NCI-H1092 treated with DMSO at 0.1 percent for 48 hours (cell line): ENCODE measurements at places on chromosomes 13 and 19.

DNA sequence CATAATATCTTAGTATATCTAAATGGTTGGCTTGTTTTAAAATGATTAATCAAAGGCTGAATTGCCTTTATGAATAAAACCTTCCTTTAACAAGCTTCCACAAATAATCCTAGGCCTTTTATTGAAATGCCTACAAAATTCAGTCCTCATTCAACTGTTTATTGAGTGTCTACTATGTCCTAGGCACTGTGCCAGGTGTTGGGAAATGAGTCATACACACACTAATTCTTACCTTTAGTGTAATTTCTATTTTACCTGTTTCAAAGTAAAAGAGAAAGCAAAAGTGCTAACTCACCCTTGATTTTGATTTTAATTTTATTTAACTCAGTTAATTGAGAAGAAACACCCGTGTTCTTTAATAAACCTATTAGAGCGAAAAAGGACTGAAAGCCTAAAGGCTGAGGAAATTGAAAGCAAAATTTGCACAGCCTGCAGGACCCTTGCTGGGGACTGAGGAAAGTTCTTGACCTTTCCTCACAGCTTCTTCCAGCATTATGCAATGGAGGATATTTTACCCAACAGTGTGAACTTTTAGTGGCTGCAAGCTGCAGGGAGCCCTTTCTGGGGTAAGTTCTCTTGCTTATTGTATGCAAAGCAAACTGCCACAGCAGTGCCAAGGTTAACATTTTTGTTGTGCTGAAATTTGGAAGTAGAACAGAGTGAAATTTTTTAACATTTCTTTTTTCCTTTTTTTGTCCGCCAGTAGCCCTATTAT lies 83.1 kb downstream of the B3GLCT start:
- DNase-seq: no peak

DNA sequence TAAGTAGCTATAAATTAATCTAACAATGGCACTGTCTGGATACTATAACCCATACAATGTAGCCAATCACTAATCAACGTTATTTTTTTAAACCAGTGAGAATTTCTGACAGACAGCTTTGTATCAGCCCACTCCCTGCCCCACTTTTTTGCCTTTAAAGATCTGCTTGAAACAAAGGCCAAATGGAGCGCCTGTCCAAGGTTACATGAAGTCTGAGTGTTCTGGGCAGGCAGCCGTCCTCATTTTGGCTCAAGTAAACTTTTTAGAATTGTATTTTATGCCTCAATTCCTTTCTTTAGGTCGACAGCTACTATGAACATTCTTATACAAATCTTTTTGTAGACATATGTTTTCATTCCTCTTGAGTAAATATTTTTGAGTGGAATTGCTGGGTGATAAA lies 6.2 kb downstream of the IFT88 start:
- no peak for DNase-seq

- DNase-seq: no peak
Measured at GRCh38 chr19:682678-683320, 6.6 kb downstream of the FSTL3 start.

- DNase-seq: no peak
Measured at GRCh38 chr19:371501-372168, 27.0 kb upstream of the MIER2 start.

GRCh38 chr13:39422845-39423565 lies 180.0 kb downstream of the LHFPL6 start:
- DNase-seq: no peak

GRCh38 chr13:39676315-39676876 lies 20.9 kb downstream of the COG6 start:
- DNase-seq: peak; percentile 20

- no peak for DNase-seq
Measured at GRCh38 chr19:3058009-3058820, 4.1 kb downstream of the TLE5 start.

DNA sequence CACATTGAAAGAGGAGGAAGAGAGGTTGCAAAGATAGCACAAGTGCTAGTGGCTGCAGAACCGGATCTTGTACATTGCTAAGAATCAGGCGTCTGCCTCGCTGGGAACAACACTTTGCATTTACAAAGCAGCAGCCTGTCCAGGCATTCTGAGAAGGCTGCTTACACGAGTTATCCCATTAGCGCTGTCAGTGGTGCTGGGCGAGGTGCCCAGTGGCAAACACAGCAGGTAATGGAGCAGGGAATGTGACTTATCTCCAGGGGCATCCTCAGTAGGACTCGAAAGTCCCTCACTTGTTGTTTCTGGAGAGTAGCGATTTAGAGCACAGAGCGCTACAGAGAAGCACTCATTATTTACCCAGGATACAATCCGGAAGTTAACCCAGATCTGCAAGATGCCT lies 209.6 kb downstream of the OLFM4 start:
- DNase-seq: peak; percentile 40

DNA sequence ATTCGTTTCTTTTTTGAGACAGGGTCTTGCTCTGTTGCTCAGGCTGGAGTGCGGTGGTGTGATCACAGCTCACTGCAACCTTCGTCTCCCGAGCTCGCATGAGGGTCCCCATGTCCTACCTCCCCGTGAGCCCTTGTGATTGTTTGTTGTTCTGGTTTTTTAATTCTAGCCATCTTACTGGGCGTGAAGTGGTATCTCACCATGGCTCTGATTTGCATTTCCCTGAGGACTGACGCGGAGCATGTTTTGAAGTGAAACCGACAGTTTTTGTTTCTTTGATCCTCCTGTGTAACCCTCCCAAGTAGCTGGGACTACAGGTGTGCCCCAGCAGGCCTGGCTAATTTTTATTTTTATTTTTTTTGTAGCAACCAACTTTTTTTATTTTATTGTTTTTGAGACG lies 21.7 kb downstream of the GNG7 start:
- DNase-seq: no peak

DNA sequence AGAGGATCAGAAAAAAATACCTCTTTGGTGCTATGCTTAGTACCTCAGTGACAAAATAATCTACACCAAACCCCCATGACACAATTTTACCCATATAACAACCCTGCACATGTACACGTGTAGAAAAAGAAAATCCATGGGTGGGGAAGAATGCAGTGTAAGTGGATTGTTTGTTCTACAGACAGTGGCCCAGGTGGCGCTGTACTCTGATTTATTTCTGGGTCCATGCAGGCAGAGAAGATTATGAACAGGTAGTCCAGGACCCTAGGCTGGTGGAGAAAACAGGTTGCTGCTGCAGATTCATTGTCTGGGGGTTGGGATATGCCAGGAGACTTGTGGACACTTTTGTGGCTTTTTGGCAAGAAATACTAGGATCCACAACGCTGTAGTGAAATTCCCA lies 9.1 kb downstream of the ZNF100 start:
- DNase-seq: no peak

DNA sequence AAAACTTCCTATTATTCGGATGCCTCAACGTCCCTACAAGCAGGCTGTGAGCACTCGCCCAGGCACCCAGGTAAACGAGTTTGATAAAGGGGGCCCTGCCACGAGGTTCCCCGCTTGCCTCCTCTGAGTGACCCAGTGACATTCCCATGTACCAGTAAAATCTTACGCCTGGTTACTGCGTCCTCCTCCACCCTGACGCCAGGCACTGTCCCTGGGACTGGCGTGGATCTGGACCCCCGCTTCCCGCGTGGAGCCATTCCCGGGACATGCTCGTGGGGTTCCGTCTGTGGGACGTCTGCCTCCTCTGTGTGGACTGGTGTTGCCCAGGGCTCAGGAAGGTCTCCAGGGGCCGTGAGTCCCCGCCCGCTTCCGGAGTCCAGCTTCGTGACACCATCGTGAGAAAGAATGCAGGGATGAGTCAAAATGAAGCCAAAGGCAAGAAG lies 407 bp upstream of the ZNF550 start:
- DNase-seq: no peak

DNA sequence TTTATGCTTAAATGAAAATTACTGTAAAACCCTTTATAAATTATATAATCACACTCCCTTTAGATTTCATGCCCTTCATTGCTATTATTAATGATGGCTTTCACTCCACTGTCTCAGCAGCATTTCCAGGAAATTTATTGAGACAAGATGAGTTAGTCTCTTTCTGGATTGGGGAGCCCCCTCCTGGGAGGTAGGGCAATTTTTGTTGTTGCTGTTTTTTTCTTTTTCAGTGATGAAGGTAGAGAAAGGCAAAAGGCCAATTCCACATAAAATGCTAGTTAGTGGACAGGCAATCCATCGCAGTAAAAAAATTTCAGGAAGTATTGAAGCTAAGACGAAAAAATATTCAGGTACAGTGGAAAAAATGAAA lies 80.2 kb downstream of the TEX26 start:
- no peak for DNase-seq

DNA sequence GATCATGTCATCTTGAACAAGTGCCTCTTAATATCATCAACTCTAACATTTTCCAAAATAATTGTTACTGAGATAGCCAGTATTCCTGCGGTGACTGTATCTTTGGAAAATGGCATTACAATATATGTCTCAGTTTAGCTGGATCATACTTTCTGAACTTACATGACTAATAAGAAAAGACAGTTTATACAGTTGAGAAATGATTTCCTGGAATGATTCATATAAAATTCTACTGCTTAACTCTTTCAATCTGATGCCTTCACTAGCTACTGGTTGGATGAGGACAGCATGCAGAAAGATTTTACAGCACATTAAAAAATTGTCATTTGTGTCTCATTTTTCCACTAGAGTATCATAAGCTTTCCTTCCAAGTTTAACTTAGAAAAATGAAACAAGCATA lies 302.1 kb downstream of the PCDH17 start:
- DNase-seq: no peak
